ENCODE measurements at places on chromosomes 5 and 9.

DNA sequence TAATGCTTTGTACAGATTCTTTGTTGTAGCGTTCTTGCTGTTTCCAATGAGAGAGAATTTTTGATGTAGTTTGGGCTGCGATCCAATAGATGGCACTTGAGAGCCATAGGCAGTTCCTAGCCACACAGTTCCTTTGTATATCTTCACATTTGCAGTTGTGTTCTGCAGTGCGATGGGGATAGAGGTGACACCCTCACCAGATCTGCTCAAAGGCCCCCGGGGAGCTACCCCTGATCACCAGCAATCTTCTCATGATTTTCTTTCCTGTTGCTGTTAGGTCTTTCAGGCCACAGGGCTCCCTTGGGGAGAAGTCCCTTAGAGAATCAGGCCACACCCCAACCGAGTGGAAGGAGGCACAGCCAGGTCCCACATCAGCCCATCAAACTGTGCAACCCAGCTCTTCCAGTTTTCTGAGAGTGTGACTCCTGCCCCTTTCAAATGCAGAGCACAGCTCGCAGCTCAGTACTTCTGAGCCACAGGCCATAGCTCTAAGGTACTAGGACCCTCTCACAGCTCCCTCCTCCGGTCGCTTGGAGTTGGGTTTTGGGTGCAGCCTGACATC lies 353.7 kb downstream of the SLCO4C1 start:
- DNase-seq: no peak

DNA sequence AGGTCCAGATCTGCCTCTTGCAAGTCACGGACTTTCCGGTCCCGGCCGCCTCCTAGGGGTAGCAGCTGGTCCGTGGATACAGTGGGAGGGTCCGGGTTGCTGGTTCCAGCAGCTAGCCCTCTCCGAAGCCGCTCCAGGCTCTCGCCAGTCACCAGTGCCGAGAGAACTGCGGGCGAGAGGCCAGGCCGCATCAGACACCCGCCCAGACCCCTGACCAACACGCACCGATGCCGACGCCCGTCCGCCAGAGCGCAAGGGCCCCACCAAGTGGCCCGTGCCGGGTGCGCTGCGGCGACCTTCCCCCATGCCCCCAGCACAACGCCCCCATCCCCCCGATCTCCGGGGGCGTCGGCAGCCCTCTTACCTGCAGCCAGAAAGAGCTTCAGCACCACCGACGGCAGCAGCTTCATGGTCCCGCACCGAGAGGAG lies 470 bp downstream of the HBEGF start:
- no peak for DNase-seq

DNA sequence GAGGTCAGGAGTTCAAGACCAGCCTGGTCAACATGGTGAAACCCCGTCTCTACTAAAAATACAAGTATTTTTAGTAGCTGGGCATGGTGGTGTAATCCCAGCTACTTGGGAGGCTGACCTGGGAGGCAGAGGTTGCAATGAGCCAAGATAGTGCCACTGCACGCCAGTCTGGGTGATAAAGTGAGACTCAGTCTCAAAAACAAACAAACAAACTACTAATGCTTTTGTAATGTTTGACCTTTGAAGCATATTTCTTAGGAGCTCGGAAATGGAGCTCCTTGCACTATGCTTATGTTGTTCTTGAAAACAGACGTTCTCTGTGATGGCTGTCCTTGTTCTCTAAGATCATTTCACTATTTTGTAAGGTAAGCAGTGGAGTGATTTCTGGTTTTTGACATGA lies 6.0 kb downstream of the F2RL2 start:
- no peak for DNase-seq

- no peak for DNase-seq
These were observed 357.7 kb downstream of the SEMA5A start for GRCh38 chr5:9188131-9188530.

GRCh38 chr9:117231012-117231411 lies 183.8 kb downstream of the ASTN2 start:
- DNase-seq: no peak

DNA sequence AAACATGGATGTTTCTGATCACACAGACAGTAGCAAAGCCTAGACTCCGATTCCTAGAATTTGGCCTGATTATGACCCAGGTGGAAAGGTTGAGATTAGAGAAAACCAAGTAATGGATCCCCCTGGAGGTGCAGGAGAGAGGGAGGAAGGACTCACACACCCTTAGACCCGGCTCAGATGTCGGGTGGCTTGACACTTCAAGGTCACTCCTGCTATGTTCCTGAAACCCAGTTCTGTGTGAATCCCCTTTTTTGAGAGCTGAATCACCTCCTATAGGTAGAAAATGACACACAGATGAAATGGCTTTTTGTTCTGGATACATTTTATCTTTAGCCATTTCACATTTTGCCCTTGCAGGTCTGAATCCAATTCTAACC lies 192.8 kb downstream of the ARRDC3 start:
- no peak for DNase-seq

DNA sequence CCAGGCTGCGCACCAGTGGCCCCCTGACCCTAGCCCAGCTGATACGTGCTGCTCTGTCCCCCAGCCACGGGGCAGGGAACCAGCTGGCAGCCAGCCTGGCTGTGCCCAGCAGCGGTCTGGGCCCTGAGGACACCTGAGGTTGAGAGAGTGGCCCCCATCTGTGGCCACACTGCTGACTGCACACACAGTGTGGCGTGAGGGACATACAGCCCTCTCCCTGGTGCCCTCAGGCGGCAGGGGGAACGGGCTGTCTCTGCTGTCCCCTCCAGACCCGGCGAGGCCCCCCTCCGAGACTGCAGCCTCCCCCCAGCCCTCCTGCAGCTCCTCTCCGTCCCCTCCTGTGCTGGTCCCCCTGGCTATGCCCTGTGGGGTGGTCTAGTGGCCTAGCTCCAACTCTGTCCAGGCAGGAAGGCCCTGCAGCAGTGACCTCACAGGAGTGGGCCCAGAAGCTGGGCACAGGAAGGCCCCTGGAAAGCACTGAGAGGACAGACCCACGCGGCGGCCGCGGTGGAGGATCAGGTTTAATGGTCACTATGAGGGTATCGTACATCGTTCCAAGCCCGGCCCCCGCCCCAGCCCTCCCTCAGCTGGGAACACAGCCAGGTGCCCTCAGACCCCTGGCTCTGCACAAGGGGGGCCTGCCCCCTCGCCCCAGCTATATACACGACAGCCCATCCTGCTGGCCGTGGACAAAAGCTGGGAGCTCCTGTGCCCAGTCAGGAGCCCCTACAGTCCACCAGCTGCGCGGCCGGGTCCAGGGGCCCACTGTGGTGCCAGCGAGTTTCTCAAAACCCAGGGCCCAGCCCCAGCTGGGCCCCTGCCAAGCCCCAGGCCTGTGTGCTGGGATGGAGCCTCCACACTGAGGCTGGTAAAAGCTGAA lies 6.8 kb upstream of the ENTPD8 start:
- no peak for DNase-seq

DNA sequence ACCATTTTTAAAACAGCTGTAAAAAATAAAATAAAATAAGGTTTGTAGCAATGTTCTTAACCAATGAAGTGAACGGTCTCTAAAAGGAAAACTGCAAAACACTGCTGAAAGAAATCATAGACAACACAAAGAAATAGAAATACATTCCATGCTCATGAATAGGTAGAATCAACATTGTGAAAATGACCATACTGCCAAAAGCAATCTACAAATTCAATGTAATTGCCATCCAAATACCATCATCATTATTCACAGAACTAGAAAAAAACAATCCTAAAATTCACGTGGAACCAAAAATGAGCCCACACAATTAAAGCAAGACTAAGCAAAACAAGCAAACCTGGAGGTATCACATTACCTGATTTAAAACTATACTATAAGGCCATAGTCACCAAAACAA lies 67.6 kb upstream of the RGMB start:
- DNase-seq: no peak

- no peak for DNase-seq
These were observed 26.8 kb upstream of the GRHPR start for GRCh38 chr9:37395663-37396062.

DNA sequence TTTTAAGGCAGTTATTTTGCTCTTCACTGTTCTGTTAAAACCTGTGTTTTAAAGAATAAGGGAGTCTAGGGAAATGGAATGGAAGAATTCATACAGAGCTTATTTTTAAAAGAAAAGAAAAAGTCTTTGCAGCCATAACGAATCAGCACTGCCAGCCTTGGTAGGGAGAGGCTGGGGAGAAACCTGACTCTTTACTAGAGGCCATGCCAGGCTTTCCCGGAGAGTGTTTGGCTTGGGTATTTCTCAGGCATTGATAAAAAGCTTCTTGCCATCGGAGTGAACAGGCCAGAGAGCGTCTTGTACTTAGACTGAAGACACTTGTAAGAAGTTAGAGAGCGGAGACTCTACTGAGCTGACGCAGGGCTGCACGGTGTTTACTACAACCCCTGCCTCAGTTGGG lies 72.7 kb upstream of the NFIL3 start:
- no peak for DNase-seq

DNA sequence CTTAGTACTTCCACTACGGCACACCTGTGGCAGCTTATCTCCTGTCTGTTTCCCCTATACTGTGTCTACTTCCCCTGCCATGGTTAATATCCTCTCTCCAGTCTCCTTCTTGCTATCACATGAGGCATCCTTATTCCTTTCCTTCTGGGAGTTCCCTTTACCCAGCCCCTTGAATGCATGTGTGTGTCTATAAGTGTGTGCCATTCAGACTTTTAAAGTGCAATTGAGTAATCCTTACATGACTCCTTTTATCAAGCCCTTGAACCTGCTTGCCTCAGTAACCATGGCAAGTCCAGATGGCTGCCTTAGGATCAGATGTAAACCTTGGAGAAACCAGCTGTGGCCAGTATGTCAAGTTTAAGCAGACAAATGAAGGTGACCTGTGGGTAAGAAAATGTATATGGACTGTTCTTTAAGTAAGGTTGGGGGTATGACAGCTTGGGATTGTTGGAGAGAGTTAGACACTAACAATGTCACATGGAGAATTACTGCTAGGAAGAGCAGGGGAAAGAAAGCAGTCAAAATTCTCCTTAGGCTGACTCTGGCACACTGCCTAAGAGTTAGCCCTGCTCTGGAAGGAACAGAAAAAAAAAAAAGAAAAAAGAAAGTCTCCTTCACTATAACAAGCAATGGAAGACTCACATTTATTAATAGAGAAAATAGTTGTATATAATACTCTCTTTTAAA lies 142.1 kb downstream of the HINT1 start:
- no peak for DNase-seq

GRCh38 chr9:74765481-74765971 lies 122.2 kb downstream of the TRPM6 start:
- DNase-seq: no peak

- DNase-seq: peak; percentile 80
These were observed 230.3 kb downstream of the AUH start for GRCh38 chr9:91131433-91131839.

GRCh38 chr5:1255081-1255561 lies 29.9 kb downstream of the SLC6A18 start:
- peak; percentile 69 for DNase-seq

DNA sequence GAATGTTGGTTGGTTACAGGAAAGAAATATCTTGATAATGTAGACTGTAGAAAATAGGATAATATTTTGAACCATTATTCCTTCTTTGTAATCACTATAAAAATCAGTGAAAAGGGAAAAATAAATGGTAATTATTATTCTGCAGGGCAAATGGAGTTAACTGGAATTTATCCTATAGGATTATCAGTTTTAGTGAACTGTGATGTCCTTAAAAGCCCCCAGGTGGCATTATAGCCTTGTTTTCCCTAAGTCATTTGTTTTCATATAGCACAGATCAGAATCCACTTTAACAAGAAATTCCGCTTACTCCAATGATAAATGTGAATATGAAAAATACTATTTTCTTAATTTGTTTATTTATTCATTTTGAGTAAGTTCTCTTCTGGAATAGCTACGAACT lies 26.2 kb upstream of the WDR41 start:
- DNase-seq: no peak

DNA sequence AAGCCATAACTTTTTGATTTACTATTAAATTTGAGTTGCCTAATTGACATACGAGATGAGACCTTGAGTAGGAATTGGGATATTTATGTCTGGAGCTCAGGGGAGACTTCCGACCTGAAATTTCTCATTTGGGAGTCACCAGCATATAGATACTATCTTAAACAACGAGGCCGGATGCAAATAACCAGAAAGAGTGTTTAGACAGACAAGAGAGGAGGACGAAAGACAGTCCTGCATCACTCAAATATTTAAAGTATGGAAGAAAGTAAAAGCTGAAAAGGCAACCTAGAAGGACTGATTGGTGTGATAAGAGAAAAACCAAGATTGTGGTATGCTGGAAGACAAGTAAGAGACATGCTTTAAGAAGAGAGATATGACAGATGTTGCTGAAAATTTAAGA lies 675.0 kb upstream of the NUDT12 start:
- no peak for DNase-seq

DNA sequence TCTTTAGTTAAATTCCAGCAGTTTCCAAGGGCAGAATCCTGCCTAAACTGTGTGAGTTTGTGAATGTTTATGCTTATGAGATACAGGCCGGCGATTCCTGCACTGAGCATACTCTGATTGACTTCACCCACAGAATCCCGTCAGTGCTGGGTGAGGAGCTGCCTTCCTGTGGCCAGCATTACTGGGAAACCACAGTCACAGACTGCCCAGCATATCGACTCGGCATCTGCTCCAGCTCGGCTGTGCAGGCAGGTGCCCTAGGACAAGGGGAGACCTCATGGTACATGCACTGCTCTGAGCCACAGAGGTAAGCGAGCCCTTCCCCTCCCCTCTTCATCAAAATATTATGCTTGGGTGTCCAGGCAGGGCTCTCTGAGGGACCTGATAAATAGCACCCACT lies 103.7 kb downstream of the CMYA5 start:
- no peak for DNase-seq

- DNase-seq: no peak
These were observed 21.1 kb downstream of the UIMC1 start for GRCh38 chr5:176985516-176985915.

DNA sequence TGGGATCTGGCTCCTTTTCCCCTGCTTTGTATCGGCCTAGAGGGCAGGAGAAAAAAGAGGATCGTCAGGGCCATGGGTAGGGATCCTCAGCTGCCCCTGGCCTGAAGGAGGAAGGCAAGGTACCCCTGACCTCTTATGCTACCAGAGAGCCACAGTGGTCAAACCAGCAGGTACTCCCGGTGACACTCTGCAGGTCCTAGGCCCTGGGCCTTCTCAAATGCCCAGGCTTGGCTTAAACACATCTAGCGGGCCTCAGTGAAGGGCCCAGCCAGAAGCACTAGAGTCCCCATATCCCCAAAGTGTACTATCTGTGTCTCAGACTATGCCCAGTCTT lies 3.5 kb downstream of the IRF1 start:
- DNase-seq: peak; percentile 60

- no peak for DNase-seq
These were observed 19.3 kb downstream of the RFK start for GRCh38 chr9:76374783-76375559.

Measured in activated CD8-positive, alpha-beta memory T cell treated with anti-CD3 and anti-CD28 coated beads for 24 hours (primary cell).